Activated CD4-positive, alpha-beta T cell treated with anti-CD3 and anti-CD28 coated beads, Interleukin-2, amount 50 U/mL, for 4 hours (primary cell): ENCODE measurements at places on chromosomes 2 and 18.
A peak's percentile ranks its signal among the peaks of the same experiment; 100 is the strongest.

GRCh38 chr2:238021327-238021726 lies 39.5 kb upstream of the SCLY start:
- DNase-seq: no peak

DNA sequence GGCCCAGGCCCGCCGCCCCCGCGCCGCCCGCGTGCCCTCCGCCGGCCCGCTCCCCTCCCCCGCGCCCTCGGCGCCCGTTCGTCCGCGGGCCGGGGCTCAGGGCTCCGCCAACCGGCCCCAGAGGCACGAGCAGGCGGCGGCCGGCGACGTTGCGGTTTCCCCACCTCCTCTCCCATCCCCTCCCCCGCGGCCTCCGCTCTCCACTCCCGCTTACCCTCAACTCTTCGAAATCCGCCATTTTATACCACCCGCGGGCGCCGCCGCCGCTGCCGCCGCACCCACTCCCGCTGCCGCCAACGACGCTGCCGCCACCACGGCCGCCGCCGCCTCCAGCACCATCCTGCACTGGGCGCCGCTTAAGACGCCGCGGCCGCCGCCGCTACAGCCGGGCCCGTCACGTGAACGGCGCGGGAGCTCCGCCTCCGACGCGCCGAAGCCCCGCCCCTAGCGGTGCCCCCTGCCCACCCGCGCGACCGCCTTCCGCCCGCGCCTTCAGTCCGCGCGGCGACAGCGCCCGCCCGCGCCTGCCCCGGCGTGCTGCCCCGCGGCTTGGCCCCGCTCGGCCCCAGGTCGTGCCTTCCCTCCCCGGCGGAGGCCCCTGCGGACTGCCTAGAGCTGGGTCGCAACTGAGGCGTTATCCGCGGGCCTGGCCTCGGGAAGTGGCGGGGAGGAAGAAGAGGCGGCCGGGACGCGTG lies at the start of the genes KATNAL2 and PIAS2:
Gene KATNAL2, plus strand, starts transcription at position 495 of the 695 bp plus-strand sequence. CDS start 29,271 bp downstream, outside the sequence.
Gene PIAS2, minus strand, starts transcription at position 400 of the 695 bp plus-strand sequence. Its CDS starts 162 bp downstream, at position 238.
- DNase-seq: peak; percentile 57

- DNase-seq: no peak
Measured at GRCh38 chr2:184780944-184781343, 182.6 kb downstream of the ZNF804A start.

DNA sequence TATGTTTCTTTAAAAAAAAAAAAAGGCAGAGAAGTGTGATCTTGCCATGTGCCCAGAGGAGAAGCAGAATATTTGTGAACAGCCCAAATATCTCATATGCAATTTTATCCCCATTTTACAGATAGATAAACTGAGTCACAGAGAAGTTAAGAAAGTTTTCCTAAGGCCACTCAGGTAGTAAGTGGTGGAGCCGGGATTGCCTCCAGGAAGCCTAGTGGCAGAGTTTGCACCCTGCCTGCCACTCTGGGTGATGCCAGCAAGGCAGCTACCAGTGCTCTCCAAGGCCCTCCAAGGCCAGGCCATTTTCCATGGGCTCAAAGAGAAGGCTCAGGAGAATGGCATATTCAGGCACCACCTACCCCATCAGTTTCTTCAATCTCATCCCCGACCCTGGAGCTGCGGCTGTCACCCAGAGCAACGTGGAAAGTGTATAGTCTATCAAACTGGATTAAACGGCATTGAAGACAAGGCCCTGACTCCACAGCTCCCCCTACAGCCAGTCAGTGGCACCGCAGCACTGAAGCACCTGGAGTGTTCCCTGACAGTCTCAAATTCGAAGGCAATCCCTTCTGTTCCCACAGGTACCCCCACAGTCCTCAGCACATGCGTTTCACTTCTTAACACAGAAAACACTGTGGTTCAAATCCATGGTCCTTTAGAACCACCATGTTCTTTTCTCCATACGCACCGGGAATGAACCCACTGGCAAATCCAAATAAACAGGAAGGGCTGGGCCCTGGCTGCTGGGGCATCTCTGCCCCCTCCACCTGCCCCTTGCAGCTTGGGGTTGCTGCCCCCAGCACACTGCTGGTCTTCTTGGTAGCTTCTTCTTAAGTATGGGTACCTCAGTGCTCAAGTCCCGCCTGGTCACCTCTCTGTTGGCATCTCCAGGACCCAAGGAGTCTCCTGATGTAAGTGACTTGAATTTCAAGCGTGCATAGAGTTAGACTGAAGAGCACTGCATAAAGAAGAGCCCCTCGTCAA lies 175.3 kb downstream of the INHBB start:
- no peak for DNase-seq

DNA sequence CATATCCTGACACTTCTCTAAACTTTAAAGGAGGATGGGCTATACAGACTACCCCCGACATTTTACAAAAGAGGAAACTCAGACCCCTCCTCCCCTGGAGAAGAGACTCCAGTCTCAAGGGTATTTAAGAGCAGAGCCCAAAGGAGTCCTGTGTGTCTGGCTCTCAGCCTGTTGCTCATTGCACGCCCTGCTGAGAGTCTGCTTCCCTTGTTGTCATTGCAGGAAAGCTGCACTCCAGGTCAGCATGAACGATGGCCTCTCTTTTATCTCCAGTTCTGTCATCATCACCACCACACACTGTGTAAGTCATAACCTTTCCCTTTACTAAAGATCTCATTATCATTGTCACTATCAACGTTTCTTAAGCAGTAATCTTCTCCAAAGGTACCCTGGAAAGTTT lies 111.4 kb downstream of the ANTXR1 start:
- no peak for DNase-seq

GRCh38 chr2:149513461-149513860 lies 74.1 kb downstream of the MMADHC start:
- no peak for DNase-seq

DNA sequence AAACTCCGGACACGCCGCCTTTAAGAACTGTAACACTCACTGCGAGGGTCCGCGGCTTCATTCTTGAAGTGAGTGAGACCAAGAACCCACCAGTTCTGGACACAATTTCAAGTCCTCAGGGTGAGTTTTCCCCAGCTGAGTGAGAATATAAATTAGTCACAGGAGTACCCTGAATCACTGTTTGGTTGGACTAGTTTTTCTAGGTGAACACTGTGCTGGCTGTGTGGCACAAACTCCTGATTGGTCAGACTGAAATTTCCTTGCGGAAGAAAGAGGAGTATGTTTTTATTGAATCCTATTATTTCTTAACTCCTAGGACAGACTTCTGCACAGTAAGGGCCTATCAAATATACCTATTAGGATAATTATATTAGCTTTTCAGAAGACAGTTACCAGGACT lies 288.1 kb upstream of the UBE2E3 start:
- DNase-seq: no peak

DNA sequence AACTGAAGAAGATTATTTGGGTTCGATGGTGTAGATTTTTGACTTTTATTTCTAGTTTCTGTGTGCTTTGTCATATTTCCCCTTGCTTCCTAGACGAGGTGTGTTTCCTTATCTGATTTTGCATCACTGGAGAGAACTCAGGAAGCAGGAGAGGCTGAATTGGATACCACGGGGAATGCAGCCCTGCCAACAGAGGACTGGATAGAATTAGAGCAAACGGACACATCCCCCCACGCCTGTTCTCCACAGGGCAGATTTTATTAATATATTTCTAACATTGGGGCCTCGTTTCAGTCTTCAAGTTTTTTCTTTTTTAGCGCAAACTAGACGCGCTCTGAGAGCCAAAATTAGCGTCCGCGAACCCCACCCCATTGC lies 678 bp upstream of the VAPA start:
- DNase-seq: no peak

DNA sequence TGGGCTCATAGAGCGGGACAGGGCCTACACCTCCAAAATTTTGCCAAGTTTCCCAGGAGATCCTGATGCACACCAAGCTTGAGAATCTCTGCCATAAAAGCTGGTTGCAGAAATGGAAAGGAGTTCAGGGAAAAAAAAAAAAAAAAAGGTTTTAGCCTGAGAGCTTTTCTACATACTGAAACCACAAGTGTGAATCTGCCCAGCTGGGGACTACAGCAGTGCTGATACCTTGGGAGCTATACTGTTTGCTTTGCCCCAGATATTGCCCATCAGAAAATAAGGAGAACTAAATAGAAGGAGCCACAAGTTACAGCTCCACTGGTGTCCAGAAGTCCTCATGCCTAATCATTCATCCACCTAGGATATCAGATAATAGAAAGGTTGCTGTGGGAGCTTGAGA lies 38.4 kb upstream of the NCKAP5 start:
- DNase-seq: no peak

- no peak for DNase-seq
Measured at GRCh38 chr2:153354377-153354776, 124.2 kb downstream of the RPRM start.

- DNase-seq: peak; percentile 13
Measured at GRCh38 chr2:176553685-176554100, 284.5 kb downstream of the MTX2 start.

- no peak for DNase-seq
Measured at GRCh38 chr2:174524527-174524926, 37.7 kb upstream of the GPR155 start.

DNA sequence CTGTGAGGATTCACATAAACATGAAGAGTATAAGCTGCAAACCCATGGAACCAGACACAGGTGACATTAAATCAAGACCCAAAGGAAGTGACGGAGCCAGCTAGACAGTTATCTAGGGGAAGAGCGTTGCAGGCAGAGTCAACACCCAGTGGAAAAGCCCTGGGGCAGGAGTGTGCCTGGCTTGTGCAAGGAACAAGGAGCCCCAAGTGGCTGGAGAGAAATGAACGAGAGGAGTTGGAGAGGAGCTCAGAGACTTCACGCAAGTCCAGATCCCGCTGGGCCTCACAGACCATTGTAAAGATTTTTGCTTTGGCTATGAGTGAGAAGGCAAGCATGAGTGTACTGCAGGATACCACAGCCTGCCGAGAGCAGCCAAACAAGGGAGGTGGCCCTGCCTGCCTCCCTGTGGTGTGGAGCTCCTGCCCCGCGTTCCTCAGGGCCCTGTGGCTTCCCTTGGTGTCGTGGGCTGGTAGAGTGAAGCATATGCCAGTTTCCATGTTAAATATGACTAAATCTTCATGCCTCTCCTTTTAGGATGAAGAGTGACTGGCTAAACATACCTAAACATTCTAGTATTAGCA lies 88.2 kb downstream of the SP3 start:
- no peak for DNase-seq

- no peak for DNase-seq
Measured at GRCh38 chr2:8142461-8142860, 539.4 kb upstream of the ID2 start.

DNA sequence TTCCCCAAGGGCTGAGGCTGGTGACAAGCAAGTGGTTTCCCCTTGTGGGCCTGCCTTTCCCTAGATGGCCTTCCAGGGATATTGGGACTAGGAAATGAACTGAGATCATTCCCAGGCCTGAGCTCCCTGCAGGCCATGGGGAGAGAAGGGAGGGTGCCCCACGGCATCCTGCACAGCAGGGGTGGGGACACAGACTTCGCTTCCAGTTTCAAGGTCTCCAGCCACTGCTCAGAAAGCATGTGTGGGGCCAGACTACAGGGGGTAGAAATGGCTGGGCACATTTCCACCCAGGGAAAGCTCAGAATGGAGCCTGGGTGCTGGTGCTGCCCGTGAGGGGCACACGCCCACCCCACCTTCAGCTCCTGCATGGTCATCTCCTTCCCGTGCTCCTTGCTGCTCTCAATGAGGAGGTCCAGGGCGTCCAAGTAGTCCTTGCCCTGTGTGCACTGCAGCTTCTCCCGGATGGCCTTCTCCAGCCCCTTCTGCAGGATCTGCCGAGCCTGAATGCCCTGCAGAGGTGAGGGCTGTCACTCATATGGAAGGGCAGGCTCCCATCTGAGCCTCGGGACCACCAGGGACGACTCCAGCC lies 13.2 kb downstream of the CYP26B1 start:
- DNase-seq: no peak
